Activated naive CD4-positive, alpha-beta T cell treated with anti-CD3 and anti-CD28 coated beads, Interleukin-2, amount 50 U/mL, for 16 hours (primary cell): ENCODE measurements at places on chromosomes 12 and 14.

DNA sequence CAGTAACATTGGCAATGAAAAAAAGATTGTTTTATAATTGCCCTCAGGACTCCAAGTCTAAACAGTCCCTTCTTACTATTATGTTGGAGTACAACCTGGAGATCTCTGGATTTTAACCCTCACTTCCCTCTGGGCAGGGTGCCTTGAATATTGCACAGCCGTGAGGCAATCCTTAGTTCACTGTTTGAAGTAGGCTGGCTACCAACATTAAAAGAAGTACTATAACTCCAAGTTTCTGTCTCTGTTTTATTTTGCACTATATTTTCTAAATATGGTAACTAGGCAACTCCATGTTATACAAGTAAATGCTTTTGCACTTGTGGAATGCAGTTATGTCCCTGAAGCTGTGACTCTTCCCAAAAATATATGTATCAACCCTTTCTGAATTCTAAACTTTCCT lies 490.7 kb downstream of the EGLN3 start:
- no peak for DNase-seq

- no peak for DNase-seq
Observed at GRCh38 chr12:107241411-107241810, 148.1 kb upstream of the CRY1 start.

DNA sequence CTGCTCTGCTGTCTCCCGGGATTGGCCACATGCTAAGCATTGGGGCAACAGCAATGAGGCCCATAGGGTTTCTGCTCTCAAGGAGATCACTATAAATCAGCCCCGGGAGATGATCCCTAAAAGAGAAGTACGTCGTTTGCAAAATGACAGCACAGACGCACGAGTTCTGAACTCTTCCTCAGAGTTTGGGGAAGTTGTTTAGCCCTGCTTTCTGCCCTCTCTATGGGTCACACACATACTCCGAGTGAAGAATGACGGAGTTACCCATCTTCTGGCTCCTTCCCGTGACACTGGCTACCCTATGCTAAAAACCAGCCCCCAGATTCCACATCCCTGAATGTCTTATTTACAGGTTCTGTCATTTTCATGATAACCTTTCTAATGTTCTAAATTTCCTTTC lies 258.0 kb upstream of the PLEKHG7 start:
- DNase-seq: no peak

DNA sequence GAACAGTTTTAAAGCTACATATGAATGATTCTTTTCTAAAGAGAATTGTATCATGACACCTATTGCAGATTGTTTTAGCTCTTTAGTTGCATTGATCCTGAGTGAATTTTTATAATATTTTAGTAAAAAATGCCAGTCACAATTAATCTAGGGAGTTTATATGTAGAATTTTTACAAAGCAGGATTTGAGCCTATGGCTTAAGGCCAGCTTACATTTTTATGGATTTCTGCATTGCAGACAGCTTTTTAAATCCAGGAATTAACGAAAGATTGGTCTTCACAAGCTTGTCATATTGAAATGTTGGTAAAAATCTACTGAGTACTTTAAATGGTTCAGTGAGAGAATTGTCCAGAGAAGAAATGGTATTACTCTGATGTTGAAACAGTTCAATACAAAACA lies 358.0 kb downstream of the TMTC2 start:
- DNase-seq: no peak

DNA sequence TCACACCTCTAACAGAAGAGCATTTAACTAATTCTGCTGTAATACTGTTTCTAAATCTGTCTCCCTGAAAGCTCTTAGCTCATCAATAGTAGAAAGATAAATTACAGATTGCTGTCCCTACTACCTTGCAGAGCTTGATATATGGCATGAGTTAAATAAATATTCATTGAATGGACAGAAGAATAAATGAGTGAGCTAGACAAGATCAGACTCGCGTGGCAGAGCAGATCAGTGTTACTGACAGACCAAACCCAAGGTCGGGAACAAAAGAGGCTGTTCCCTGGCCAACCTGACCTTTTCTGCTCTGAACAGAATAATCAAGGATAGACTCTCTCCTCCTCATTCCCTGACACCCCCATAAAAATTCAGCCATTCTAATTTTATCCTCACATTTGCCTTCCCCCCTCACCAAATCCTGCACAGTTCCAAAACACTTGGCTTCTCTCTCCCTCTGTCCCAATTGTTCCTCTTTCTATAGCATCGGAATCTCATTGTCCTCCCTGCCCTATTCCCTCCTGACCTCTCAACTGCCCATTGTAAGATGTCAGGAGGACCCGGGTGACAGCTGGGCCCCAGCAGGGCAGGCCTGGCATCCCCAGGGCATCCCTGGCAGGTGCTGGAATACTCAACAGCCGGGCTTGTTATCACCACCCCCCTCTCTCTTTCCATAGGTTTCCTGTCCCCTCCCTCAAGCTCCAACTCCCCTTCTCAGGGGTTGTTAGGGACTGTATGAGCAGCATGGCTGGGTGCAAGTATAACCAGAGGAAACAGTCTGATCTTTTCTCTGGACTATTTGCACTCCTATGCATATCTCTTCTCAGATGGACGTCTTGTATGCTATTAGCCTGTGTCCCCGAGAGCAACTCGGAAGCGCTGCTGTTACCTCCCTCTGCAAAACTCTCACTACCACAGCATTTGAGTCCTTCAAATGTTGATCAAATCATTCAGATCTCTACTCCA lies 19.9 kb downstream of the NEUROD4 start:
- DNase-seq: no peak

GRCh38 chr12:69290545-69291277 lies 51.3 kb downstream of the CPSF6 start:
- DNase-seq: peak; percentile 80

DNA sequence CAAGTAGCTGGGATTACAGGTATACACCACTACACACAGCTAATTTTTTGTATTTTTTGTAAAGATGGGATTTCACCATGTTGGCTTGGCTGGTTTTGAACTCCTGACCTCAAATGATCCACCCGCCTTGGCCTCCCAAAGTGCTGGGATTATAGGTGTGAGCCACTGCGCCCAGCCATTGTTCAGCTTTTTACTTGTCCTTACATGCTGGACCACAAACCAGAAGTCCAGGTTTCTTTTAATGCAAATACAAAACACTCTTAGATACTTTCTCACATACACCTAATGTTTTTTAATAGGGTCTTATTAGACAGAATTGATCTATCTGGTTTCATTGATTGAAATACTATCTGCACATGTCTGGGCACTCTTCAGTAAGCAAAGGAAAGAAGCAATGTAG lies 40.5 kb downstream of the BTG1 start:
- no peak for DNase-seq

DNA sequence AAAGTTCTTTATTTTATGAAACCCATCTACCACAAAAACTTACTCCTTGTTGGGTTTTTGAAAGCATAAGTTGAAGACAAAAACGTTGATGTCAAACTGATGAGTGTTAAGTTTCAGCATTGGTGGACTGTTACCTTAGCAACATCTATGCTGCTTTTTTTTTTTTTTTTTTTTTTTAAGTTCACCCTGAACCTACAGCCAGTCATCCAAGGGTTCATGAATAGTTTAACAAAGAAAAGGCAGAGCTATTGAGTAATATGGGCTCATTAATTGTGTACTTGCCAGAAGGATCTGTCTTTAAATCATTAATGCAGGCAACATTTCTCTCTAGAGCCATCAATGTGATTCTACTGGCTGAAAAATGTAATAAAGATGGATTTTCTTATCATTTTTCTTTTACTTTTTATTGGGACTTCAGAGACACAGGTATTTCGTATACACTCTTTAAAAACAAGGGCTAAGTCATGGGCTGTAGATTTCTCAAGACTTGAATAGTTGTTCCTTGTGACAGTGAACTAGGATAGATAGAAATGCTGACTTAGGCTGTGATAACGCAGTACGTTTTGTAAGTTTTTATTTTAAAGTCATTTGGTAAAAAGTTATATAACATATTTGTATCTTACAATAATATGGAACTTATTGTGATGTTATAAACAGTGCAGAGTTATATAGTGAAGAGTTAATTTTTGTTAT lies at the start of gene PTPRQ:
PTPRQ (plus strand) TSS at position 262 of the 693 bp plus-strand sequence; CDS start at position 373, 111 bp downstream.
- DNase-seq: no peak

- no peak for DNase-seq
Observed at GRCh38 chr14:23076785-23077408, 18.0 kb downstream of the ACIN1 start.

- no peak for DNase-seq
Observed at GRCh38 chr14:83147006-83147405, 1613.4 kb upstream of the SEL1L start.

- DNase-seq: no peak
Observed at GRCh38 chr14:33555710-33556350, 395.0 kb downstream of the EGLN3 start.

DNA sequence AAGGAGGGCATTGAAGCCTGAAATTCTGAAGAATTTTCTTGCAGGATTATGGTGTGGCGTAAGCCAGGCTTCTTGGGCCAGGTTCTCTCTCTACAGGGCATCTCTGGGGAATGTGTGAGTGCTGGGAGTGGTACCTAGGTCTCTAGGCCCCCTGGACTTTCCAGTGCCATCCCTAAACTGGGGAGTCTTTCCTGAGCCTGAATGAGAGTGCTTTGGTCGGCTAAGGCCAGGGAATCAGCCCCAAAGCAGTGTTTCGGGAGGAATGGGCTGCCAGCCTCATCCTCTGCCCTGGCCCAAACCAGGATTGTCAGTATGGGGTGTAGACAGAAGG lies 93.9 kb downstream of the CALM1 start:
- DNase-seq: no peak

GRCh38 chr14:32438517-32438916 lies 109.4 kb downstream of the AKAP6 start:
- DNase-seq: no peak

- DNase-seq: no peak
Observed at GRCh38 chr12:124327362-124328043, 32.6 kb downstream of the RFLNA start.

- no peak for DNase-seq
Observed at GRCh38 chr14:69917287-69917686, 38.1 kb downstream of the SMOC1 start.

DNA sequence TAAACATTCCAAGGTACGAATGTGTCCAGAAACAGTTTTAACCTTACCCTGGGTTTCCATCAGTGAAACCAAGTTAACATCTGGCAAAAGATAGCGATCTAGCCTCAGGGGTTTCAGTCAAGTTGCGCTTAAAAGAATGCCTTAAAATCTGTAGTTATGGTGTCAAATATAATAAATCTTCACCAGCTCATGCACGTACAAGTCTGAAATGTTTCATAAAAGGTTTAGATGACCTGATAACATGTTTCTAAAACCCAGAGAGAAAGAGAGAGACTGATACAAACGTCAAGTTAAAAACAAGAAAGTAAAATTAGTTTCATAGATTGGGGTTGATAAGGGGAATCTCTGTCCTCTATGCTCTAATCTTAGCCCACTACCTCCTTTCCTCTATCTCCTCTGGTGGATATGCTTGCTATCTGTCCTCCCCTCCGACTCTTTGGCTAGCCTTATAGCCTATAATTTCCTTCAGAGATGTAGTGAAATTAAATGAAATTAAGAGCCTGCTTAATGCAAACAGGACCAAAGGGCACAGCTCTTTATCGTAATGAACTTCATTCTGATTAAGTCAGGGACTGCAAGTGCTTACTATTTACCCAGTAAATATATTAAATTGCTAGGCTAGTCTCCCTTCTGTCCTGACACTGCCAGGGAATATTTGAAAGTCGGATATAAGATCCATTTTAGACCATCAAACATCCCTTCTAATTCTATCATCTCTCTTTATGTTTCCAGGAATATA lies 18.4 kb upstream of the FOS start:
- DNase-seq: no peak

- DNase-seq: no peak
Observed at GRCh38 chr12:119710965-119711551, 43.1 kb downstream of the PRKAB1 start.

GRCh38 chr14:89138846-89139245 lies 278.2 kb downstream of the FOXN3 start:
- DNase-seq: no peak

DNA sequence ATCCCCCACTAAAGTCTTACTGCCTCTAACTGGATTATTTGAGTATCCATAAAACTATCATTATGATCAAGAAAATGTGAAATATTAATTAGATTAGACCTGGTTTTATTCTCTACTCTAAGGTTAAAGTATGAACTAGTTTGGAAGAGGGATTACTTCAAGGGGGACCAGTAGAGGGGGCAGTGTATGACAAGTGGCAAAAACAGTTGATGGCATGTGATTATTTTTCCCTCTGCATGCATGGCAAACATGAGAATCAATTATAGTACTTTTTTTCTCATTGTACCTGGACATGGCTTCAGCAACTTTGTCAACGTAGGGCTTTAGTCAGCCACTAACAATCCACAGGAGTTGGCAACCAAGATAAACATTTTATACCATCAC lies 145.0 kb upstream of the SLC38A2 start:
- DNase-seq: no peak

- DNase-seq: no peak
Observed at GRCh38 chr12:53474819-53475218, 22.9 kb downstream of the PCBP2 start.

DNA sequence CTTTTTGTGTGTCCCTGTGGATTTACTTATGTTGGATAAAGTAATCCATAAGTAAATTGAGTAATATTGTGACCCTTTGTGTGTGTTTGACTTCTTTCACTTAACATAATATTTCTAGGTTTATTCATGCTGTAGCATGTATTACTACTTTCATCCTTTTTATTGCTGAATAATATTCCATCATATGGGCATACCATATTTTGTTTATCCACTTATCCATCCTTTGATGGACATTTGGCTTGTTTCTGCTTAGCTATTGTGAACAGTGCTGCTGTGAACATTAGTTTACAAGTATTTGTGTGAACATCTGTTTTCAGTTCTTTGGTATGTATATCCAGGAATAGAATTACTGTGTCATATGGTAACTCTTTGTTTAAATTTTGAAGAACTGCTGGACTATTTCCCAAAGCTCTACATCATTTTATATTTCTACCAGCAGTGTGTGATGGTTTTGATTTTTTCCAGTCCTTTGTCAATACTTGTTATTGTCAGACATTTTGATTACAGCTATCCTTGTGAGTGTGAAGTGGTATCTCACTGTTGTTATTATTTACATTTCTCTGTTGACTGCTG lies 25.2 kb downstream of the G2E3 start:
- no peak for DNase-seq

GRCh38 chr14:94366146-94366915 lies 22.1 kb downstream of the SERPINA1 start:
- DNase-seq: no peak

- DNase-seq: no peak
Observed at GRCh38 chr12:128510511-128510910, 243.5 kb downstream of the TMEM132C start.

DNA sequence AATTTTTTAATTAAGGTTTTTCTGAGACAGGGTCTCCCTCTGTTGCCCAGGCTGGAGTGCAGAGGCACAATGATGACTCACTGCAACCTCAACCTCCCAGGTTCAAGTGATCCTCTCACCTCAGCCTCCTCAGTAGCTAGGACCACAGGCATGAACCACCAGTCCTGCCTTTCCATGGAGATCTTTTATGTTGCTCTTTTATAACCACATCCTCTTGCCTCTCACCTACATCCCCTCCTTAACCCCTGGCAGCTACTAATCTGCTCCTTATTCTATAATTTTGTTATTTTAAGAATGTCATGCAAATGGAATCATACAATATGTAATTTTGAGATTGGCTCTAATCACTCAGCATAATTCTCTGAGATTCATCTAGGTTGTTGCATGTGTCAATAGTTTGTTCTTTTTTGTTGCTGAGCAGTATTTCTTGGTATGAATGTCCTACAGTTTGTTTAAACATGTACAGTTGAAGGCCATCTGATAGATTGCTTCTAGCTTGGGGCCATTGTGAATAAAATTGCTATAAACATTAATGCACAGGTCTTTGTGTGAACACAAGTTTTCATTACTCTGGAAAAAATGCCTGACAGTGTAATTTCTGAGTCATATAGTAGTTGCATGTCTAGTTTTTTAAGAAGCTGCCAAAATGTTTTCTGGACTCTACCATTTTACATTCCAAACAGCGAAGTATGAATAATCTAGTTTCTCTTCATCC lies 249.2 kb upstream of the AMIGO2 start:
- DNase-seq: no peak
